ENCODE measurements at places on chromosomes 1 and 21. TPM values are rescaled to one million over a fixed set of nuclear protein-coding genes. Genes with fewer than 3 reads are reported as not detected.

The ASTN1 gene
- polyA plus RNA-seq = not detected

GRCh38 chr1:116254776-116255175 lies 118.3 kb upstream of the ATP1A1 start:
- DNase-seq = no peak
- peaks cover 4% of the 10 kb centered on the region for H3K4me1 ChIP-seq
- H3K4me3 ChIP-seq = no peak overlapping the region
- H3K27ac ChIP-seq = no peak overlapping the region

DNA sequence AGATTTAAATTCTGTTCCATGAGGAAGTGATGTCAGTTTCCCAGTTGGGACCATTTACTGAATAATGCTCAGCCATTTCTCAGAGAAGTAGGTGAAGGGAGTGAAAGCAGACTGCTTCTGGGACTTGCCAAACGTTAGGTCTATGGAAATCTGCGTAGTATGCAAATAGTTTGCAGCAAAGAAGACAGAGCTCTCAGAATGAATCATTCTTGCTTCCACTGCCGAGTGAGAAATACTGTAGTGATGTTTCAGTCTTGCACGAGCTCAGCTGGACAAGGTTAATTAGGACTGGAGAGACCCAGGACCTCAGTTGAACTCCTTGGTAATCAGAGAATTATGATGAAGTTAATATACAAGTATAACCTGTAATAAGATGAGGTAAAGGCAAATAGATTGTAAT lies 317.7 kb upstream of the DAB1 start:
- no peak for DNase-seq
- no peak overlapping the region for H3K4me3 ChIP-seq
- no peaks in the 10 kb centered on the region for H3K27me3 ChIP-seq
- H3K4me1 ChIP-seq = no peaks in the 10 kb centered on the region

GRCh38 chr1:23793018-23793781 lies 2.3 kb downstream of the LYPLA2 start:
- H3K27ac ChIP-seq = no peak overlapping the region
- H3K4me3 ChIP-seq = no peak overlapping the region
- H3K27me3 ChIP-seq = no peaks in the 10 kb centered on the region
- no peak for DNase-seq
- peaks cover 33% of the 10 kb centered on the region for H3K36me3 ChIP-seq

The HRNR gene
- not detected for polyA plus RNA-seq

The C1orf21 gene
- 1.1 TPM for polyA plus RNA-seq

GRCh38 chr1:116325922-116326321 lies 47.1 kb upstream of the ATP1A1 start:
- no peak overlapping the region for H3K27ac ChIP-seq
- no peaks in the 10 kb centered on the region for H3K27me3 ChIP-seq
- H3K36me3 ChIP-seq = no peaks in the 10 kb centered on the region
- no peak overlapping the region for H3K4me3 ChIP-seq
- no peak for DNase-seq
- no peaks in the 10 kb centered on the region for H3K4me1 ChIP-seq

GRCh38 chr1:14292520-14292919 lies 306.0 kb upstream of the KAZN start:
- no peak overlapping the region for H3K27ac ChIP-seq
- DNase-seq = no peak
- H3K4me3 ChIP-seq = no peak overlapping the region
- no peaks in the 10 kb centered on the region for H3K36me3 ChIP-seq
- no peaks in the 10 kb centered on the region for H3K27me3 ChIP-seq

GRCh38 chr1:27416387-27417111 lies 24.1 kb downstream of the GPR3 start:
- peak overlapping the region; percentile 24 for H3K27ac ChIP-seq
- peaks cover 12% of the 10 kb centered on the region for H3K4me1 ChIP-seq
- no peaks in the 10 kb centered on the region for H3K27me3 ChIP-seq
- peak; percentile 67 for DNase-seq

DNA sequence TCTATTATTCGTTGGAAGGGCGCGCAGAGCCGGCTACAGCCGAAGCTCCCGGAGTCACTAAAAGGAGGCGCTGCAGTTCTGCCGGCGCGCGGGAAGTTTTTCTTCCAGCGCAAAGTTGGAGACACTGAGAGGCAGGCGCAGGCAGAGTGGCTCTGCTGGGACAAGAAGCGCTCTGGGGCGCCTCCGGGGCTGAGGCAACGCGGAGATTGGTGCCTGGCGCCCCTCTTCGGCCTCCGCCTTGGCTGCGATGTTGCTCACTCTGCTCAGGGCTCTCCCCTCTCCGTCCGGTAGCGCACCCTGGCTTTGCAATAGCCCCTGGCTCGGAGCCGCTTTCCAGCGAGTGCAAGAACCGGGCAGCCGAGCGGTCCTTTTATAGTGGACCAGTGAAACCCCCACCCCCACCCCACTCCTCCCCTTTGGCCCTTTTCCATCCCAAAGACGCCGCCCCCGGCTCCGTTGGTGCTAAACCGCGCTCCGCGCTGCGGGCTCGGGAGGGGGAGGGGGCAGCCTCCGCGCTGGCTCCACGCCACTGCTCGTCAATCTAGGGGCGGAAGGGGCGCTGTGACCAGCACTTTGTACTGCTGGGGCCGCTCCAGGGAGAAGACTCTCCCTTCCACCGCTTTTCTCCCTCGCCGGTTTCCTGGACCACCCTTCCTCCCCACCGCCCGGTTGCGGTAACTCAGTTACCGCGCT lies at the start of gene ADAMTS1:
ADAMTS1 (minus strand) TSS at position 344 of the 693 bp plus-strand sequence. CDS start 455 bp downstream, outside the sequence.
- peaks cover 38% of the 10 kb centered on the region for H3K4me1 ChIP-seq
- H3K4me3 ChIP-seq = peak within 1 kb of the TSS; percentile 59
- no peaks in the 10 kb centered on the region for H3K36me3 ChIP-seq
- DNase-seq = no peak

All from CD14-positive monocyte (primary cell).